Colonic mucosa (tissue), 4 donors: ENCODE measurements at places on chromosomes 16 and 17.

- DNase-seq = peak; percentile 25
These were observed 1.3 kb downstream of the RBBP6 start for GRCh38 chr16:24540602-24541210.

- no peak for DNase-seq
These were observed 24.4 kb upstream of the VAT1L start for GRCh38 chr16:77763994-77764393.

- DNase-seq = no peak
These were observed 113.7 kb upstream of the DHX40 start for GRCh38 chr17:59451706-59452105.

DNA sequence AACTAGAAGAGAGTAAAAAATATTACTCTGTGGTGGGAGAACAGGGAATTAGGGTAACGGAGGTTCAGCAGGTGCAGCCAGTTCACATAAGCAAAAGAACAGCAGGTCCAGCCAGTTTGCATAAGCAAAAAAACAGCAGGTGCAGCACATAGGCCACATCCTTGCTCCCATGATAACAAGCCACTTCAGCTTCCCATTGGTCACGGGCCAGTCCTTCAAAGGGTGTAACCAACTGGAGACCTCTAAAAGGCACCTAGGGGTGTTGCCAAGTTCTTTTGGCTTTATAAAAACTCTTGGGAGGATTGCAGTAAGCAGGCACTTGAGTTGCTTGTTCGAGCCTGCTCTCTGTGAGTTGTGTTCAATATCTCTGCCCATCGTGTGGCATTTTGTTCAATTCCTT, 488.1 kb downstream of the XYLT1 start:
- DNase-seq = no peak

DNA sequence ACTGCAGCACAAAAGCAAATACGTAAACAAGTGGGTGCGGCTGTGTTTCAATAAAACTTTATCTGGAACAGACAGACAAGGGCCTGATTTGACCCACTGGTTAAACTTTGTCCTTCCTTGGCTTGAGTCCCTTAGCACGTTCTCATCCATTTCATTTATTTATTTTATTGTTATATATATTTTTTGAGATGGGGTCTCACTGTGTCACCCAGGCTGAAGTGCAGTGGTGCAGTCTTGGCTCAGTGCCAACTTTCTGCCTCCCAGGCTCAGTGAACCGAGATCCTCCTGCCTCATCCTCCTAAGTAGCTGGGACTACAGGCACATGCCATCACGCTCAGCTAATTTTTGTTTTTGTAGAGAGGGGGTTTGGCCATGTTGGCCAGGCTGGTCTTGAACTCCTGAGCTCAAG, 64.3 kb downstream of the MYH11 start:
- no peak for DNase-seq

GRCh38 chr17:64425191-64425590, 23.7 kb upstream of the MILR1 start:
- DNase-seq = no peak

GRCh38 chr16:55703003-55704001, 47.5 kb downstream of the SLC6A2 start:
- DNase-seq = peak; percentile 26

DNA sequence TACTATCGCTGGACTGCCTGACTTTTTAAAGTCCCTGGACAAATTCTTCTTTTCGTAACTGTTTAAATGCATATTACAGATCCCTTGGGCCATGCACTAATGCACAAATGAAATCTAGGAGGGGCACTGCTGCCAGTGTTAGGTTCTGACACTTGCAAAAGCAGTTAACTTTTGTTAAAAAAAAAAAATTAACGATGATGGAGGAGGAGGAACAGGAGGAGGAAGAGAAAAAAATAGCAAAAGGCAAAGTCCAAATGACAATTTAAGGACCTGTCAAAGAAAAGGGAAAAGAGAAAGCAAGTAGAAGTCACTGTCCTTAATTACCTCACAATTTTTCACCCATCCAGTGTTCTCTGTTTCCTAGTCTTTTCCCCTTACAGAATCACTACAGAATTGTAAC, 97.8 kb upstream of the CORO6 start:
- no peak for DNase-seq

DNA sequence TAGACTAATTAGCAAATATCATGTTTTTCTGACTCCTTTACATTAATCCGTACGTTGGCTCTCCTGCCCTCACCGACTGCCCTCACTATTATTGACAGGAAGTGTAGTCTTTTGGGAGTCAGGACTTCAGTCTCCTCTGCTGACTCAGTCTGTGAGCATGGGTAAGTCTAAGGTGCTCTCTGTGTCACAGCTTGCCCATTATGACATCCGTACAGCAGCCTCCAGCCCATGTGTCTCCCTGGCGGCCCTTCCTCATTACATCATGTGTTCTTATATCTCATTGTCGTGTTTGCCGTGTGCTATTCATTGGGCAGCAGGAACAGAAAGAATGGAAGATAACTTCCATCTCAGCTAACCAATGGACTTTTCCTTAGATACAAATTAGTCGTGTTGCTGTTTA, 77.5 kb downstream of the MRTFB start:
- DNase-seq = no peak

GRCh38 chr17:50421308-50422051, 4.5 kb upstream of the ACSF2 start:
- no peak for DNase-seq

DNA sequence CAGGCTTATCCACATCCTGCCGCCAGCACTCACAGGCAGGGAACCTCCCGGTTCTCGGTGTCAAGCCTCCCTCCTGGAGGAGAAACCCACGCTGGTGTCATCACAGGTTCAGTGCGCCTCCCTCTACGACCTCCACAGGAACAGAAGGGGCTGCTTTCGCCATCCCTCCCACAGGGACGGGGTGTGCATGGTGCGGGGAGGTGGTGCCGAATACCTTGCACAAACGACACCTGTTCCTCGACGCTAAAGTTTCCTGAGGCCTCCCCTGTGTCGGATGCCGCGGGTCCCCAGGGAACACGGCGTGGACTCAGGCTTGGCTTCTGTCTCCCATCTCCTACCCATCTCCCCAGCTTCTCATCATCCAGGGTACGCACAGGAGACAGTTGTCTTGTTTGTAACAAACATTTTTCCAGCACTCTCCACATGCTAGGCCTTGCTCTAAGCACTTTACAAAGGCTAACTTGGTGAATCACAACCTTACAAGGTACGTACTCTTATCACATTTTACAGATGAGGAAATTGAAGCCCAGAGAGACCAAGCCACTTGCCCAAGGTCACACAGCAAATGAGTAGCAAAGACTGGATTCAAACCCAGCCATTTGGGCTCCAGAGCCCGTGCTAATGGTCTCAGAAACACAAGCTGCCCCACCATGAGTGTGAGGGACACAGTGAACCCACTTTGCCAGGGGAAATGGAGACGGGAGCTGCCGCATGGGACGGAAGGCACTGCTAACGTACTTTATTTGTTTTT, 271.6 kb downstream of the C16orf95 start:
- no peak for DNase-seq

DNA sequence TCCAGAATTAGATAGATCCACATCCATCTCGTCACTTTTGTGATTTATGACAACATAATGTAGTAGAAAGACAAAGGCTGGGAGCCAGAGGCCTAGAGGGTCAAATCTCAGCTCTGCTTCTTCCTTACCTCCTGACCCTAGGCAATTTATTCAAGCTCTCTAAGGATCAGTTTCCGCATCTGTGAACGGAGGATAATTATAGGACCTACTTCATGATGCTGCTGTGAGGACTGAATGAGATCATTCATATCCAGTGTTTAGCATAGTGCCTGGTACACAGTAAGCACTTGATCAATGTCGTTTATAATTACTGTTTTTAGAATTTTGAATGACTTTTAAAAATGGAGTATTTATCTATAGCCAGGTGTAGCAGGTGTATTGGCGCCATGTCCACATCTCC, 128.4 kb downstream of the SHISA9 start:
- no peak for DNase-seq
